ENCODE measurements at places on chromosomes 2 and 18. TPM values are rescaled to one million over a fixed set of nuclear protein-coding genes. Genes with fewer than 3 reads are reported as not detected.

CIB4 gene
- not detected for total RNA-seq

PJVK gene
- total RNA-seq = 2.9 TPM

MYOM1 gene
- 1.1 TPM for total RNA-seq

CDC42EP3 gene
- 63.1 TPM for total RNA-seq

POMC gene
- 6.2 TPM for total RNA-seq

LRRTM1 gene
- total RNA-seq = not detected

CHRNG gene
- total RNA-seq = not detected

Data from GM12878 (cell line).